ENCODE measurements at places on chromosomes 3 and 15.

GRCh38 chr3:138124188-138124587, 8.0 kb downstream of the A4GNT start:
- no peak for DNase-seq

GRCh38 chr15:76117181-76117580, 57.4 kb downstream of the TMEM266 start:
- no peak for DNase-seq

GRCh38 chr3:35944926-35945710, 305.8 kb downstream of the ARPP21 start:
- no peak for DNase-seq

DNA sequence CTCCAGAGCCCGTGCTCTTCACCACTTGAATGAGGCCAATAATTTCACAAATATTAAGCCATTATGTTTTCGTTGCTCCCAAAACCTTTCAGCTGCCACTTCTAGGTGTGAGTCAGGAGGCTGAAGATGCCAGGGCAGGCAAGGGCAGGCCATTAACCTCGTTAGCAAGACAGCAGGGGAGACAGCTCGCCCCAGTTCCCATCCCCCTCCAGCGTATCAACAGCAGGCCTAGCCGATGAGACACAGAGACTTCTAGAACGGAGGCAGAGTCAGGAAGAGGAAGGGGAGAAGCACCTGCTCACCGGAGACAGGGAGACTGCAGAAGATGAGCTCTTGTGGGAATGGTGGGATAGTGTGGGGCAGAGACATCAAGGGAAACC, 28.0 kb upstream of the PLA2G4E start:
- DNase-seq, result no peak

DNA sequence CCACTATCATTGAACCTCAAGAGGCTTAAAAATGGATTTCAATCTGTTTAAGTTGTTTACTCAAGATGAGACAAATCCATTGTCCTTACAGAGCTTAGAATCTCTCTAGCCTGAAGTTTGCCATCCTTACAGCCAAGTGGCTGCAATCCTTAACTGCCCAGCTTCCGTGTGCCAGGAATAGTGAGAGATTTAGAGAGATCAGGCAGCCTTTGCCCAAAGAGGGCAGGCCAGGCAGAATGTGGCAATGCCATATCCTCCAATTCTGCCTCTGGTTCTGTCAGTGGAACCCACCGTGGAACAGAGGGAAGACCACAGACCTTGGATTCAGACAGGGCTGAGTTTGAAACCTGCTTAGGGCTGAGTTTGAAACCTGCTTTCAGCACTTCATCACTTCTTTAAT, 374.3 kb downstream of the VPS13C start:
- no peak for DNase-seq

Data from NCI-H1436 treated with DMSO at 0.1 percent for 48 hours (cell line).